Temporal lobe (tissue), 4 donors: ENCODE measurements at places on chromosomes 1 and 21. TPM values are rescaled to one million over a fixed set of nuclear protein-coding genes. Genes with fewer than 3 reads are reported as not detected.

The UCK2 gene
- total RNA-seq: 60.7 TPM

The CLDN8 gene
- total RNA-seq: not detected

The RAP1A gene
- total RNA-seq: 25.3 TPM

The FNDC5 gene
- total RNA-seq: 15.0 TPM

The TNFRSF1B gene
- total RNA-seq: 2.0 TPM

The S100A12 gene
- 1.7 TPM for total RNA-seq

The KRTAP10-6 gene
- total RNA-seq: not detected

The HLX gene
- 1.2 TPM for total RNA-seq

The CD84 gene
- 2.2 TPM for total RNA-seq

The KIF26B gene
- total RNA-seq: 19.7 TPM

The CBR1 gene
- total RNA-seq: 15.0 TPM
